ENCODE measurements at places on chromosomes 12 and 14.

DNA sequence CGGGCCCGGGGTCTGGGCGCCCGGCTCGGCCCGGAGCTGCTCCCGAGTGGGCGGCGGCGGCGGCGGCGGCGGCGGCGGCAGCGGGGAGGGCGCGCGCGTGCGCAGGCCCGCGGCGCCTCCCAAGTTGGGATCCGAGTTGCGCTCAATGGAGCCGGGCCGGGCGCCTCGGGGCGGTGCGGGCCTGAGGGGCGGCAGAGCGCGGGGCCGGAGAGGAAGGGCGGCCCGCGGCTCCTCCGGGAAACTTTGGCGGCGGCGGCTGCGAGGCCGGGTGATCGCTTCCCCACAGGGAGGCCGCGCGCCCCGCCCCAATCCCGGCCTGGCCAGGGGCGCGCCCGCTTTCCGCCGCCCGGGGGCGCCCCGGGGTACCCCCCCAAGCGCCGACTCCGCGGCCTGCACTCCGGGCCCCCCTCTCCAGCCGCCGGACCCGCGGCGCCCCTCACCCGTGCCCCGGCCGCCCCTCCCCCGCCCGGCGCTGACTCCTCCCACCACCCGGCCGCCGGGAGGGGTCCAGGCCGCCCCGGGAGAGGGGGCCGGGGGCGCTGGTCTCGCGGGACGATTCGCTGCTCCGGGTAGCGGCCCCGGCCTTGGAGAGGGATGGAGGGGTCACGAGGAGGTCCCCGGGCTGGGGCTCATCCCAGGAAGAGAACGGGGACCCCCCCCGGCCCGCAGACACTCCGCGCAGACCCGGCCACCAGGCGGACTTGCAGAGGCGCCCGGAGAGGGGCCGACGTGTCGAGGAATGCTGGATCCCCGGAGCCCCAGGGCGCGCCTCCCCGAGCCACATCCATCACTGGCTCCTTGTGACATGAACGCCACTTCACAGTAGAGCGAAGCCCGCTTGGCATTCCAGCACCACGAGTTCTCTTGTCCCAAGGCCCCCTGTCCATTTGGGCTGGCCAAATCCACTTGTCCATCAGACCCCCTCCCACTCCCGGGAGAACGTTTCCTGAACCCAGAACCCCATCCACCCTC lies at the start of gene RILPL1:
RILPL1 (minus strand) TSS at position 48 of the 972 bp plus-strand sequence. CDS start 237 bp downstream, outside the sequence.
- no peak for DNase-seq

GRCh38 chr14:100777818-100778525 lies 47.9 kb upstream of the MEG3 start:
- no peak for DNase-seq

- no peak for DNase-seq
Observed at GRCh38 chr14:75489480-75489837, 32.8 kb upstream of the BATF start.

DNA sequence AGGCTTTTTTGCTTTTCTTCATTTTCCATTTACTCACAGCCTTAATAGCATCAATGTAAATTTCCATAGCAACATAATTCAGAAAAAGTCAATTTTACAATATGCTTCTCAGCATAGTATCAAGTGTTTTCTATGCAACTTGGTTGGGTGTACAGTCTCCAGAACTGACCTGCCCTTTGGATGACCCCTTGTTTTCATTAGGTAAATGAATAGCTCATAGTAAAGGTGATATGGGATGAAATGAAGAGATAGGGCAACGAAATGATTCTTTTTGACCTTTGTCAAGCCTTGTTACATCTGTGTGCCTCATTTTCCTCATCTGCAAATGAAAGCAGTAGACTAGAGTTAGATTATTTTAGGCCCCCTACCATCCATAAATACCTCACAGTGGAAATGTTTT lies 1081.0 kb downstream of the TMTC2 start:
- no peak for DNase-seq

- no peak for DNase-seq
Observed at GRCh38 chr14:37595809-37596621, 586 bp downstream of the TTC6 start.

GRCh38 chr12:65427646-65428045 lies 149.2 kb downstream of the MSRB3 start:
- DNase-seq: no peak

DNA sequence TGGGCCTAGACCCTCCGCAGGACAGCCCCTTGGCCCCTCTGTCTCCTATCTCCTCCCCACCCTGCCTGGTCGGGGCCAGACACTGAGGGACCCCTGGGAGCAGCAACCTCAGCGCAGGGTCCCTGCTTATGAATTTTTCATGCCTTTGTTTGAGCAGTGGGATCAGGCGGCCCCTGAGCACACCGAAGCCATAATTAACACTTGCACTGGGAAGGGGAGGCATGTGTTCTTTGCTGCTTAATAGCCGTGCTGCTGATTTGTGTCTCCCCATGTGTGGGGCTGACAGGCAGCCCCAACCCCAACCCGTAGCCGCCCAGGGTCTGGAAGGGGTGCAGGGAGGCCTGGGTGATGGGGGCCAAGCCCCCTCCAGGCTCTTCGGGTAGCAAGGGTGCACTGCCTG lies 52.7 kb downstream of the FBRSL1 start:
- DNase-seq: no peak

GRCh38 chr14:20456971-20457370 lies 1.9 kb downstream of the APEX1 start:
- no peak for DNase-seq

GRCh38 chr14:76877871-76878270 lies 51.7 kb downstream of the LRRC74A start:
- DNase-seq: no peak

- no peak for DNase-seq
Observed at GRCh38 chr12:2877953-2878732, 1.1 kb downstream of the RHNO1 start.

DNA sequence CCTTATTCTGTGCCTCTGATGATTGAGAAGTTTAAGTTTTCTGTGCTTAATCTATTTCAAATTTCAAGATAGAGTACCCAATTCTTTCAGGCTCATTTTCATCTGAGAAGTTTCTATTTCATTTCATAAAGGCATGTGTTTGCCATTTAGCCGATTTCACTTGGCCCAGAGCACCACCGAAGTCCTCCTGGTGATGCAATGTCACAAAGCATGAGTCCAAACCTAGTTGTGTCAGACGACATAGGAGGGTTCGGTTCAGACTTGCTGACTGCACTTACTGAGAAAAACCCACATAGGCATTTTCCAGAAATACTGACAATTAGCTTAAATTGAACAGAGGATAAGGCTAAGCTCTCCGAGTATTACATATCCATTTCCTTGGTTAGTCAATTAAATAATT lies 152.4 kb upstream of the FAR2 start:
- no peak for DNase-seq

- no peak for DNase-seq
Observed at GRCh38 chr12:94336211-94336925, 123.3 kb downstream of the CEP83 start.

DNA sequence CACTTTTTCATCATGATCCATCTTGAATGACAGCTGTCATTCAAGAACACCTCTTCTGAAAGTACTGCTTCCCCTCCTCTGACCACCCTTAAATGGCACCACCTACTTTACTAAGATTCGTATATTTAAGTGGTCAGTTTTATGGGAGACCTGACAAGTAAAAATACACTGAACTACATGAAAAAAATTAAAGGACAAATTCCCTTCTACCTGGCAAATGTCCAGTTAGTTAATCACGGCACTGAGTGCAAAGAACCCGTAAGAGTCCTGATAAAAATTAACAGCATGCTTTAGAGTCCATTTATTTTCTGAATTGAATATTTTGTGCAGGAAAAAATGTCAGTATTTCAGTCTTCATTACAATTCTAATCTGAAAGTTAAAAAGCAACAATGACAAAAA lies 48.7 kb downstream of the SETD3 start:
- no peak for DNase-seq

DNA sequence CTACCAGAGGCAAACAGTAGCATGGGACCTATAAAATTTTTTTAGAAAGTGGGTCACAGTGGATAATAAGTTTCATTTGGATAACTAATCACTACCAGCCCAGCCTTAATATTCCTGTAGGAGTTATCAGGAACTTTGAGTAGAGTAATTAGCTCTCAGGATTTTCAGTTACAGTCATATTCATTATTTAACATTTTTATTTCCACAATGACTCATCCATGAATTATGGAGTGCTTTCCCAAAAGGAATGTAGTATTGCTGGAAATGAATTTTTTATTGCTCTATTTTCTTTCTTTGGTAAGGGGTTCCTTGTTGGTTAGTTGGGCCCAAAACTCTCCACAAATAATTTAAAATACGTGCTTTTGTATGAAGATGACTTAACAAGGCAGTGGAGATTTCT lies 53.7 kb downstream of the ERC1 start:
- DNase-seq: no peak

- DNase-seq: no peak
Observed at GRCh38 chr12:64057706-64058105, 164.4 kb downstream of the KICS2 start.

DNA sequence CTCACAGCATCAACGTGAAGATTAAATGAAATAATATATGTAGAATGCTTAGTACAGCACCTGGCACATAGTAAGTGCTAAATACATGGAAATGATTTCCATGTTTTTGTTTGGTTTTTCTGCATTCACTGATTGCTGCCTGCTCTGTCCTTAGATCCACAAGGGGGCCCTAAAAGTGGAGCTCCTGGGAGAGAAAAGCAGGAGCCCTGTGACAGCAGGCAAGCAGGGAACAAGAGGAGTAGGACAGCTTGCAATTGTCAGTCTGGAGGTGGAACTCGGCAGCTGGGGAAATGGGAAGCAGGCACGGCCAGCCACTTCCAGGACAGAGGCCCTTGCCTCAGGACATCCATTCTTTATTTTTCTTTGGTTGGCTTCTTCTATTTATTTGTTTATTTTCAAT lies 292.9 kb downstream of the BMP4 start:
- DNase-seq: no peak

DNA sequence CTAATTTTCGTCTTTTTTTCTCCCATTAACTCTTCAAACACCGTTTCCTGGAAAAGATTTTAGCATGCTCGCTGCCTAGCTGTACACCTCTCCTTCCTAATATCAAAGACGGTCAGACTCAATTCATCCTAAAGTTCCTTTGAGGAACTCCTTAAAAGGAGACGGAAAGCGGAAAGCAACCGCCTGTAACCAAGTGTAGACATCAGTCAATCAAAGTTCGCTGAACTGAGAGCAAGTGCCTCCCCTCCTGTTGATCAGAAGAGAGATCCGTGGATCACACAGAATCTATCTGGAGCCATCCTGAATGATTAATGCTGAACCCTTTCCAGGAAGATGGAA lies 412 bp upstream of the TEP1 start:
- DNase-seq: no peak

DNA sequence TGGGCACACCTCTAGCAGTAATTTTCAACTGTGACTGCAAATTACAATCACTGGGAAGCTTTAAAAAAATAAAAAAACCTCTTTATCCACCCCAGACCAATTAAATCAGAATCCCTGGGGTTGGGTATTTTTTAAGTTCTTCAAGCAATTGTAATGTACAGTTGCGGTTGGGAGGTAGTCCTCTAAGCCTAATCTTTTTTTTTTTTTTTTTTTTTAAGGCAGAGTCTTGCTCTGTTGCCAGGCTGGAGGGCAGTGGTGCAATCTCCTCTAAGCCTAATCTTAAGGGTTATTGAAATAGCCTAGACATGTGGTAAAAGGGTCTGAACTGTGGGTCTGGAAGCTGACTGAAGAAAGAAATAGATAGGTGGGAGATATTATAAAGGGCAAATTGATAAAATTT lies 230.5 kb downstream of the AKAP6 start:
- DNase-seq: no peak

- no peak for DNase-seq
Observed at GRCh38 chr12:90013409-90013808, 304.8 kb upstream of the ATP2B1 start.

DNA sequence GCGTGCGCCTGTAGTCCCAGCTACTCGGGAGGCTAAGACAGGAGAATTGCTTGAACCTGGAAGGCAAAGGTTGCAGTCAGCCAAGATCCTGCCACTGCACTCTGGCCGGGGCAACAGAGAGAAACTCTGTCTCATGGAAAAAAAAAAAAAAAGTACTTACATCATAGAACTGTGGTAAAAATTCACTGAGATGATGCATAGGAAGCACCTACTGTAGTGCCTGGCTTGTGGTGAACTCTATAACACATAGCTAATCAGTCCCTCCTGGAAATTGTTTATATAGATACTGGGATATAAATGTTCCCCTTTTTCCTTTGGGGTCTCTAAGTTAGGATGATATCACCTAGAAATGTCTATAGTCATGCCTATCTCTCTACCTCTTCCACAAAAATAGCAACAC lies 89.7 kb upstream of the CPM start:
- no peak for DNase-seq

DNA sequence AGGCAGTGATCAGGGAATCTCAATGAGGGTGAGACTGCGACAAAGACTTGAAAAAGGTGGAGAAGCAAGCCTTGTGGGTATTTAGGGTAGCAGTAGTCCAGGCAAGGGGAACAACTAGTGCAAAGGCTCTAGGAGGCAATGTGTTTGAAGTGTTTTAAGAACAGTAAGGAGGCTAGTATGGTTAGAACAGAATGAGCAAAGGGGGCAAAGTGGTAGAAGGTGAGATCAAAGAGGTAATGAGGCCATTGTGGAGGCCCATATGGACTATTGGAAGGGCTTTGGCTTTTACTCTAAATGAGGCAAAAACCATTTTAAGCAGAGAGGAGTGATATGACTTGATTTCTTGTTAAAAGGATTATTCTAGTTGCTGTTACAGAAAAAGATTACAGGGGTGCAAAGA lies 16.8 kb downstream of the HIF1A start:
- no peak for DNase-seq

DNA sequence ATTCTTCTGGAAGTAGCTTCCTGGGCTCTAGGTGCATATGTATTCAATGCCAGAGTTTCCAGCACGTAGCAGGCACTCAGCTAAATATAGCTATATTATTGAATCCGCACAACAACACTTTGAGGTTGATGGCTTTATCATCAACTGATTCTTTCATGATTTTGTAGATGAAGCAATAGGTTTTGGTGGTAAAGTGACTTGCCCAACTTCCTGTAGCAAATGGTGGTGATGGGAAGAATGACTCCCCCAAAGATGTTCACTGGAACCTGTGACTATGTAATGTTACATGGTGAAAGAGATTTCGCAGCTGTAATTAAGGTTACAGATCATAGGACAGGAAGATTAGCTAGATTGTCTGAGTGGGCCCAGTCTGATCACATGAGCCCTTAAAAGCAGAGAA lies 3.2 kb downstream of the TDRD9 start:
- no peak for DNase-seq
